ENCODE measurements at places on chromosomes 5 and 9.

GRCh38 chr9:100408546-100409175 lies 18.3 kb upstream of the MSANTD3 start:
- DNase-seq = no peak

DNA sequence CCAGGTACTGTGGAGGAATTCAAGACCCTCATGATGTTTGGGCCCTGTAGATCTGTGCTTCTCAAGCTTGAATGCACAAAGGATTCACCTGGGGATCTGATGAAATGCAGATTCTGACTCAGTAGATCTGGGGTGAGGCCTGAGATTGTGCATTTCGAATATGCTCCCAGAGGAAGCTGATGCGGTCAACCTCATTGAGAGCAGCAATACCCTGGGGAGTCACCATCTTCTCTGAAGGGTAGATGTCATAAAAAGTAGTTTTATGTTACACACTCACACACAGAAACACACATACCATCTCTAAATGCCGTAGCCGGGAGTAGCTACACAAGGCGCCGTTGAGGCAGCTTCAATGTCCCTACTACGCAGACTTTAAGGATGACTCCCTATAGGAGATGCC lies 55.8 kb upstream of the CPEB4 start:
- DNase-seq = no peak

DNA sequence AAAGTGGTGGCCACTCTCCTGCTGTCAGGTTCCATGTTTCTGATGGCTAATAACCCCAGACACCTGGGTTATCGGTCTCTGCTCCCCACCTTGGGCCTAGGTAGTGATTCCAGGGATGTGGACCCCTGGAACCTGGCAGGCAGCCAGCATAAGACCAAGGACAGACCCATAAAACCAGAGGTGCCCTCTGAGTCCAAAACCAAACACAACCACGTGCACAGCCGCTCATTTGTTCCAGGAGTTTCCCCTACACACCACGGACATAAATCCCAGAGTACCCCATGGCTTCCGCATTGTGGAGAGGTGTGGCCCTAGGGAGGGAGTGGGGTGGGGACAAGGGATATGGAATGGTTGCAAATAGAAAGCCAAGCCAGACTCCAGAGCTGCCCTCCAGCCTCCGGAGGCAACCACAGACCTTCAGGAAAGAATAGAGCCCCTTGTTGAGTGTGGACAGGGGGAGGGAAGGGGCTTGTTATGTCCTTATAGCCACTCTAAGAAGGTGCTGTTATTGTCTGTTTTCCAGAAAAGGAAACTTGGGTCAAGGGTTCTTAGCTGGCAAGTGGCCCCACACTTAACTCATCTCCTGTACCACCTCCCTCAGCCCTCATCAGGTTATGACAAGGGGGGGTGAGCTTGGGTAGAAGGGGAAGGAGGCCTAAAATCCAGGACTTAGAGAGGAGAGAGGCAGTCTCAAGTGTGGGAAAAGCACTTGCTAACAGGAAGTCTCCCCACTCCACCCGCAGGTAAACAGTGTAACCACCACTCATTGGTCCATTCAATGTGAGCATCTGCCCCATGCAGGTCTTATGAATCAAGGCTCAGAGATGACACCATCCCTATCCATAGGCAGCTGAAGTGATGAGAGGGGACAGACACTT lies 23.6 kb upstream of the CYSTM1 start:
- no peak for DNase-seq

DNA sequence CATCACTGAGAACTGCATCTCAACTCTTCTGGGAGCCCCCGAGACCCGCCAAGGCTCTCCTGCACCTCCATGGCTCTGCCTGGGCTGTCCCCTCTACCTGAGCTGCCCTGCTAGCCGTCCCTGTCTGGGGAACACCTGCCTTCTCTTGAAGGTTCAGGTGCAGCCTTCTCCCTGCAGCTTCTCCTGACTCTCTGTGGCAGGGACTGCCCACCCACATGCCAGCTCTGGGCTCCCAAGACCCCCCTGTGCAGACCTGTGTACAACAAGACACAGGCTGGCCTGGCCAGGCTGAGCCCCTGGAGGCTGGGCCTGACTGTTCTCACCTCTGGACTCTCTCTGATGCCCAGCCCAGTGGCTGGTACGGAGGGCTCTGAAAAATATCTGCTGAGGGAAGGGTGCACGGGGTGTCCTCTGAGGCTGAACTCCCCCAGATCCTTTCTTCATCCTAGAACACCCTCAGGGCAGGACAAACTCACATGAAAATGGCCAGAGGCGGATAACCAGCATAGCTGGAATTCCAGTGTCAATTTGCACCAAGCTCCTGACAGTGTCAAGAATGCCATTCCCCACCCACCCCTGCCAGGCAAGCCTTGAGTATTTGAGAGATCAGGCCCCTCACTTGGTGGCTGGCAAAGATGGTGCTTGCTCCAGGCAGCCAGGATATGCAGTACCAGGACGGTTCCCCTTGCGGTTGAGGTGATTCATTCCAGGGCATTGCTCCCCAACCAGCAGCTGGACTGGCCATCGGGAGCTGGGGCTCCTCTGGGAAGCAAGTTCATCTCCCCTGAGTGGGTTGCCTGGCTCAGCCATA lies 40.9 kb upstream of the SLC25A51 start:
- no peak for DNase-seq

GRCh38 chr5:134106991-134107701 lies 7.3 kb upstream of the TCF7 start:
- DNase-seq = peak; percentile 77

GRCh38 chr9:26955222-26955903 lies 849 bp upstream of the IFT74 start:
- peak; percentile 0 for DNase-seq

DNA sequence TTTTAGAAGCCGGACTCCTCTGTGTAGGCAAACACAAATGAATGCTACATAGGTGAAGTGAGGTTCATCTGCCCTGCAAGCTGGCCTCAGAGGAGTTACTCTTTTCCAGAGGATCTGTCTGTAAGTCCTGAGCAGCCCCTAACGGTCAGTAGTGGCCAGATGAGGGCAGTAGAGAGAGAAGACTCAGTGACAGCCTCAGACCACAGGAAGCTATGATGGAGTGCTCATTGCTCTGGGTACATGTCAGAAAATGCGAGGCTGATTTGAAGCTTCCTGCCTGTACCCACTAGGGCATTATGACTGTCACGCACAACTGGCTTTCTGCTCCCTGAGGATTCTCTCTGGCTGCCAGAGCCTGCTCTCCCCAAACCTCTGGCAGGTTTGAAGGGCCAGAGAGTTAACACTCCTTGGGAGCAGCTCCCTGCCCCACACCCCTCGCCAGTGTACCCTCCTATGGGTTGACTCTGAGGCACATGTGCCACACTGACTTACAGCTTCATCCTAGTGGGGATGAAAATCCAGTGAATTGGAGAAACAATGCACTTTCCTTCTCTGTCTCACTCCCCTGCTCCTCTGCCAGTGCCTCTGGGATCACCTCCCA lies 141.5 kb downstream of the GABRG2 start:
- DNase-seq = peak; percentile 42

GRCh38 chr5:172683645-172684471 lies 42.8 kb downstream of the NEURL1B start:
- DNase-seq = no peak

DNA sequence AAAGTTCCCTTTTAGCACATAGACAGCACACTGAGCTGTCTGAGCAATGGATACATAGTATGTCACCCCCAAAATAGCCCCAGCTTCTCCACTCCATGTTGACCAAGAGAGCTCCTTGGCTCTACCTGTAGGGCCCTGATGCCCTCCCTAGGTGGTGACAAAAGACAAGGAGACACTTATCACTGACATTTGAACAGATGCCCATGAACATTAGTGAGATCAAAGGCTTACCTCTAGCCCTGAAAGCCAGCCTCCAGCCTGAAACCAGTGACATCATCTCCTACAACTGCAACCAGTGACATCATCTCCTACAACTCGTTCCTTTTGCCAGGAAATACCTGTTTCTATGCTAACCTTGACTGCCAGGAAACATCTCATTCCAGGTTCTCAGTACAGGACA lies 122.7 kb downstream of the FSTL4 start:
- DNase-seq = peak; percentile 25

DNA sequence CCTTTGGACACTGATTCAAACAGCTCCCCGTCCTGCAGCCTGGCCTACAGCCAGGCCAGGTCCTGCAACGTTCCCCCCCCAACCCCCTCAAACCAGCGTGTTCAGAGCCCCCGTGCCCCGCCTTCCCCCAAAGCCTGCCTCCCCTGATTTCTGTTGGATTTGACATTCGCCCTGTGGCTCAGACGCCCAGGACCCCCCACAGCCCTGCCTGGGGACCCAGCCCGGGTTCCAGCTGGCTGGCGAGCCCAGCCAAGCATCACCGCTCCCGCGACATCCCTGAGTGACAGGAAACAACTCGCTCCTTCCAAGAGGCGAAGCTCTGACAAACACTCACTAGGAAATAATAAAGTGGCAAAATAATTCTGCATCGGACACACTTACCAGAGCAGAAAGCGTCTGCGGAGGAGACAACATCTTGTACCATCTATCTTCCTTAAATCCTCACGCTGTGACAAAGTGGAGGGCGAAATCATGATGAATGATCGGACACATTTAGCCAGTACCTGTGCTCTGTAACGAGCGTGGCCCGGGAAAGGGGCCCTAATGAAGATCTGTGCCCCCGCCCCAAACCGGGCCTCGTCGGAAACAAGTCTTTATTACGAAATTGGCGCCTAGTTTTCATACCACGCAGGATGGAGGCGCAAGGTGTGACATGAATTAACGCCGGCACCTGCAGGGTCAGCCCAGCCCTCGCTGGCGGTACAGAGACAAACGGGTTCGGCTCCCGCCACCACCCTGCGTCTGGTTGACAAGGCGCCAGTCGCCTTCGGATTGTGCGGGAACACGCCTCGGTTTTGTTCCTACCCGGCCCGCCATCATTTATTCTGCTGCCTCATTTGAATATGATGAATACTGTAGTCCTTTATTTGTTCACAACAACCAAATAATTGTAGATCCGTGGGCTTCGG lies 91.0 kb upstream of the MVB12B start:
- DNase-seq = no peak

DNA sequence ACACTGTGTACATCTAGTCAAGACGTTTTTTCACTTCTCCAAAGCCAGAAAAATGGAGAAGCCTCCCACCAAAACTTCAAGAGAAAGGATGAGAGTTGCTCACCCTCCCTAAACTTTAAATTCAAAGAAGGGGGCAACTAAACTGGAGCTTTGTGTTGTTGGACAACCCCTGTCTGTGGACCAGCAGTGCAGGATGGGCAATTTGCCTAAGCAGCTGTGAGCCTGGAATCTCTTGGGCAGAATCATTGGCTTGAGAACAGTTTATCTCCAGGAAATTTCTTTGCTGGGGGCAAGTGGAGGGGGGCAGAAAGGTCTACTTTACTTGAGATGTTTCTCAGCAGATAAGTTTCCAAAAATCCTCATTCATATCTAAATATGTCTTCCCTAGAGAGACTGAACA lies 151.8 kb downstream of the MUSK start:
- DNase-seq = no peak

- DNase-seq = no peak
Measured at GRCh38 chr9:134962065-134962972, 44.6 kb upstream of the FCN1 start.

DNA sequence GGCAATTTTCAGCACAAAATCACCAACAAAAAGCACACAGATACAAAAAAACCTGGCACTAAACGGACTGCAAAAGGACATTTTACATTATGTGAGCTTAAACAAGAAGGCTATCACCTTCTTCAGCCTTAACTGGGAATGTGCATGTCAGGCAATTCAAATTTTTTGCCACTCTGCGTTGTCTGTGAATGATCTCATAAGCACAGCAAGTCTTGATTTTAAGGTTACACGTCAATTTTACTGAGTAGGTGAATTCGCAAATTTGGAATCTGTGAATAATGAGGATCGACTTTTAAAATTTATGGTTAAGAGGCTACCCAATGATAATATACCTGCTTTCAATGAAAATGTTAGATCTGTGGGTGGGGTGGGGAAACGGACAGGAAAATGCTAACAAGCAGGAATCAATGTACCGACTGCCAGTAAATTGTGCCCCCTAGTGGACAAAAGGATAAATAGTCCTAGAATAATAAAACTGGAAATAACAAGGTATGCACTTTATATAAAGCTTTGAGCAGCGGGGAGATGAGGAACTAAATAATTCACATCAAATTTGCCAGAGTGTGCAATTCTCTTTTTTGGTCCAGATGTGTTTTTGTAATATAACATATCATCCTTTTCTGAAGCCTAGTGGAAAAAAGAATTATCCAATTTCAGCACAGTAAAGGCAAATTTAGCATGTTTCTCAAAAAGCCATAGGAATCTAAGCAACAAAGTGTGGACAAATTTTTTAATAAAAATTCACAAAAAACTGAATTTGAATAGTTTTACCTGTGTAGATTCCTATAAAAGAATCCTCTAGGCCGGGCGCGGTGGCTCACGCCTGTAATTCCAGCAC lies 20.5 kb downstream of the EQTN start:
- DNase-seq = peak; percentile 4

- no peak for DNase-seq
Measured at GRCh38 chr5:24320643-24321042, 324.1 kb downstream of the CDH10 start.

- no peak for DNase-seq
Measured at GRCh38 chr5:146510559-146511125, 5.3 kb downstream of the GPR151 start.

Measured in SK-N-DZ (cell line).